CD4-positive, alpha-beta T cell (primary cell): ENCODE measurements at places on chromosomes 1 and 21.

DNA sequence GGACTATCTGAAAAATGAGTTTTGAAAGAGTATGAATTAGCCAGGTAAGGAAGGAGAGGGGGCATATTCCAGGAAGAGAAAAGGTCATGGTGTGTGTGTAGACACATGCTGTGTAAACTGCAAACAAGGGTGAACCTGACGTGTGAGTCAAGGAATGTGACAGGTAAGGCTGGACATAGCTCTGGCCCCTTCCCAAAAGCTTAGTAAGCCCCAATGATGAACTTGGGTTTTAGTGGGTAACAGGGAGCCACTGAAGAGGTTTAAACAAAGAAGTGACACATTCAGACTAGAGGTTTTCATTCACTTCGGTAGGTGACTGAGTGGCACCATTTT, 36.7 kb downstream of the EGLN1 start:
- H3K4me3 ChIP-seq = no peak overlapping the region
- no peak overlapping the region for H3K27ac ChIP-seq
- H3K27me3 ChIP-seq = no peaks in the 10 kb centered on the region
- DNase-seq = no peak
- H3K4me1 ChIP-seq = peaks cover 4% of the 10 kb centered on the region

GRCh38 chr1:230516889-230517288, 90.8 kb upstream of the PGBD5 start:
- no peak overlapping the region for H3K4me3 ChIP-seq
- no peaks in the 10 kb centered on the region for H3K4me1 ChIP-seq
- no peaks in the 10 kb centered on the region for H3K36me3 ChIP-seq
- H3K27me3 ChIP-seq = peaks cover 3% of the 10 kb centered on the region

DNA sequence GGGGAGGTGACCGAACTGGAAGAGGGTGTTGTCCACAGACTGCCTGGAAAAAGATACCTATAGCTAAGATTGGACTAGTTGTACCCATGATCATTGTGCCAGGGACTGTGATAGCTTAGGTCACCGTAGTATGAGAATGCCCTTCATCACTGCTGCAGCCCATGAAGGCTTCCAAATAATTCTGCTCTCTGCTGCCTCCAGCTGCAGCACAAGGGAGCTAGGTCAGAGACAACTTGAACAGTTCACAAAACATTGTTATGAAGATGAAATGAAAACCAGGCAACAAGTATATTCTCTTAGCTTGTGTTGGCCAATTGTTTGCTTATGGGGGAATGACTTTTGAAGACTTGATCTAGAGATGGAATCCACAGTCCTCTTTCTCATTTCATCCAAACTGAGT, 246.7 kb downstream of the MRPL39 start:
- H3K4me3 ChIP-seq = no peak overlapping the region
- H3K27ac ChIP-seq = no peak overlapping the region
- no peaks in the 10 kb centered on the region for H3K4me1 ChIP-seq
- no peak for DNase-seq

GRCh38 chr1:197857477-197857876, 45.0 kb upstream of the C1orf53 start:
- DNase-seq = no peak
- no peak overlapping the region for H3K27ac ChIP-seq
- no peak overlapping the region for H3K4me3 ChIP-seq
- no peaks in the 10 kb centered on the region for H3K4me1 ChIP-seq
- H3K27me3 ChIP-seq = no peaks in the 10 kb centered on the region
- no peaks in the 10 kb centered on the region for H3K36me3 ChIP-seq

DNA sequence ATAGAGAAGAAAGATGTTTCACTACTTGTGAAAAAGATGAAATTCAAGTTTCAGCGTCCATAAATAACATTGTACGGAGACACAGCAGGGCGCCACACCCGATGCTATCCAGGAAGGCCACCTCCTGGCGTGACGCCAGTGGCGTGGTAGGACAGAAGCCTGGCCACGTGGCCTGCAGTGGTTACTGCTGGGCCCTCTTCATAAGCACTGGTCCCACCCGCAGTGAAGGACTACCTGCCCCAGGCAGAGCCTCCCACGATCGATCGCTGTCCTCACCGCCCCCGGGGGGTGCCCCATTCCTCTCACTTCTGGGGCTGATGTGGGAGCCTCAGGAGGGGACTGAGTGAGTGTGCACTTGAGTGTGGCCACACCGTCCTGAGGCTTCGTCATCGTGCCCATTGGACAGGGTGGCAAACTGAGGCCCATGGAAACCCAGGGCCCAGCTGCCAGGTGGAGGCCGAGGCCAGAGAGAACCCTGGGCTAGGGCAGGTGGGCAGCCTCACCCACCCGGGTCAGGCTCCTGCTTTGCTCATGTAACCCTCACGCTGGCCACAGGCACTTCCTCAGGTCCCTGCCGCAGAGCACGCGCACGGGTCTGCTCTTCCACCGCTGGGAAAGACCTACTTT, 11.7 kb upstream of the HES5 start:
- H3K4me3 ChIP-seq = no peak overlapping the region
- no peak overlapping the region for H3K27ac ChIP-seq
- peaks cover 41% of the 10 kb centered on the region for H3K4me1 ChIP-seq
- no peak for DNase-seq
- H3K36me3 ChIP-seq = no peaks in the 10 kb centered on the region
